ENCODE measurements at places on chromosomes 5 and 9.

DNA sequence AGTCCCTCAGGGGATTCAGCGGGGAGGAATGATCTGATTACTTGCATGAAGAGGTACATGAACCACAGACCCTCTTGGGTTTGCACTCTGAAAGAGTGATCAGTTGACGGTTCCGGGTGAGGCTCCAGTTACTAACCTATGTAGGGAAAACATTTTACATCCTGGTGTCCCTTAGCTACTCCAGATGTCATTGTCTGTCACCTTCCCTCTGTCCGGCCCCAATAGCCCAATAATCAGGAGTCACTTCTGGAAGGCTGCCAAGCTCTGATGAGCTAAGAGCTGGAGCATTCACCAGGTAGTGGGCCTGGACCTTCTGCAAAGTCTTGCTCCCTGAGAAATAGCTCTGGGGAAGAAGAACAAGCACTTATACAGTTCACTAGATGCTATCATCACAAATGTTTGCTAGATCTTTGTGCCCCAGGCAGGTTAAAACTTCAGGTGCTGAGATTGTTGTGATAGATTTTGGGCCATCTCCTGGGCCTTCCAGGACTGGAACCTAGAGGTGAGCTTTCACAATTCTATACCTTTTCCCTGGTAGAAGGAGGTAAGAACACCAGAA lies 64.5 kb downstream of the ENTREP1 start:
- no peak for DNase-seq

DNA sequence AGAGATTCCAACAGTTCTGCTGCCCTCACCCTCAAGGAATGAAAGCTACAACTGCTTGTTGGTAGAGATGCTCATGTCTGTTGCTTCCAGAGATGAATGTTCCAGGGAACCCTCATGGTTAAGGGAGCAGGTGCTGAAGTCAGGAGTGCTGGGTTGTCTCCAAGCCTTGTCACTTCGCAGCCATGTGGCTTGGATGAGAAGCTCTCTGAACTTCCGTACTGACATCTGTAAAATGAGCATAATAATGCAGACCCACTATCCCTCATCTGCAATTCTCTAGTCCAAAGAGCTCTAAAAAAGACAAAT lies 133.3 kb upstream of the ADRA1B start:
- DNase-seq: no peak

DNA sequence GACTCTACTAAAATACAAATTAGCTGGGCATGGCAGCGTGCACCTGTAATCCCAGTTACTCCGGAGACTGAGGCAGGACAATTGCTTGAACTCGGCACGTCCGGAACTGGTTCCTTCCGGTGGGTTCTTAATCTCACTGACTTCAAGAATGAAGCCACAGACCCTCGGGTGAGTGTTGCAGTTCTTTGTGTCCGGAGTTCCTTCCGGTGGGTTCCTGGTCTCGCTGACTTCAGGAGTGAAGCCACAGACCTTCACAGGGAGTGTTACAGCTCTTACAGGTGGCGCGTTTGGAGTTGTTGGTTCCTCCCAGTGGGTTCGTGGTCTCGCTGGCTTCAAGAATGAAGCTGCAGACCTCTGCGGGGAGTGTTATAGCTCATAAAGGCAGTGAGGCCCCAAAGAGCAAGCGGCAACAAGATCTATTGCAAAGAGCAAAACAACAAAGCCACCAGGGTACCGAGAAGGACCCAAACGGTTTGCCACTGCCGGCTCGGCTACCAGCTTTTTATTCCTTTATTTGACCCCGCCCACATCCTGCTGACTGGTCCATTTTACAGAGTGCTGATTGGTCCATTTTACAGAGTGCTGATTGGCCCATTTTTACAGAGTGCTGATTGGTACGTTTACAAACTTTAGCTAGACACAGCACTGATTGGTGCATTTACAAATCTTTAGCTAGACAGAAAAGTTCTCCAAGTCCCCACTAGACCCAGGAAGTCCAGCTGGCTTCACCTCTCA lies 28.6 kb upstream of the SLC6A19 start:
- DNase-seq: no peak

- DNase-seq: no peak
These were observed 157.5 kb upstream of the SHB start for GRCh38 chr9:38226491-38226951.

- no peak for DNase-seq
These were observed 18.8 kb upstream of the TEK start for GRCh38 chr9:27090231-27090630.

DNA sequence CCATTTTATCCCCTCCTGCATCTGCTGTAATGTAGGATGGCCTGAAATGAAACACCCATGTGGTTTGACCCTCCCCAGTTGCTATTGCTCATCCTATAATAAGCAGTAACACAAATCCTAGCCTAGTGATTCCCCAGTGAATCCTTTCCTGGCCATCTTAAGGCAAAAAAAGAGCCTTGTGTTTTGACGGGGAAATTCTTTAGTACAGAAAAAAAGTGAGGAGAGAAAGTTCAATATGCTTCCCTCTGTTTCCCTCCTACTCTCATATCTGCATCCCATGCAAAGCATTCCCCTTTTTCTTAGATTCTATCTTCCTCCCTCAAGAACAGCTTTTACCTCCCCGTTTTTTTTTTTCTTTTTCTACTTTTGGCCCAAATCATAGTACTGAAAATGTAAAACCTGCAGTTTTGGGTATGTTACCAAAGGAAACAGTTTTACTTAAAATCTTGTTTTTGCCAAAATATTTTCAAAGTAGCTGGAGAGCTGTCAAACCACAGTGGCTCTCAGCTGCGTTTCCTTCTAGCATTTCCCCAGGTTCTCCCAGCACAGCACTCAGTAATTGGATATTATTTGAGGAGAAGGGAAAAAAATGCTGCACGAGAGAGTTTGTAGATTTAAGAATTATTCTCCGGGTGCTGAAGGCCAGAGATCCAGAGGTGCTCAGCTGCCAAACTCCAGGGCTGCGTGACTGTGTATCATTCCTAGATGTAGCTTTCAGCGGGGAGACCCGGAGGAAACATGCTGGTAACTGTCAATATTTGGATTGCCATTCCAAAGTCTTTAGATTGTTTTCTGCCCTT lies 321.4 kb downstream of the NPR3 start:
- no peak for DNase-seq

DNA sequence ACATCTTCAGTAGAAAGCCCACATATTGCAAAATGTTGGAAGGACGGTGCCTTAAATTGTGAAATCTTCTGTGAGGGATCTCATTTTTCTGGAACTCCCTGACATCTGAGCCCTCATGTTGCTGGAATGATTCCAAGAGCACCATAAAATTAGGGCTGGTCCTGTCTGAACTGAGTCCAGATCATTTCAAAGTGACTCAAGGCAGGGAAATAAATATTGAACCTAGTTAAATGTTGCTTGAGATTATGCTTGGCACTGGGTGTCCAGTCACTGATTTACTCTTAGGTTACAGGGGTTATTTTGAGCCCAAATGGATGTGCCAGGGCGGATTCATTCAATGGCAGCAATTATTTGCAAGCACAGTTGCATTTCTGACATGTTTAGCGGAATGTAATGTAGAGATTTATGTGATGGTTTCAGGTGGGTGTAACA lies 437.0 kb downstream of the PIK3R1 start:
- DNase-seq: no peak

- DNase-seq: no peak
These were observed 15.9 kb downstream of the DMAC1 start for GRCh38 chr9:7783635-7784063.

DNA sequence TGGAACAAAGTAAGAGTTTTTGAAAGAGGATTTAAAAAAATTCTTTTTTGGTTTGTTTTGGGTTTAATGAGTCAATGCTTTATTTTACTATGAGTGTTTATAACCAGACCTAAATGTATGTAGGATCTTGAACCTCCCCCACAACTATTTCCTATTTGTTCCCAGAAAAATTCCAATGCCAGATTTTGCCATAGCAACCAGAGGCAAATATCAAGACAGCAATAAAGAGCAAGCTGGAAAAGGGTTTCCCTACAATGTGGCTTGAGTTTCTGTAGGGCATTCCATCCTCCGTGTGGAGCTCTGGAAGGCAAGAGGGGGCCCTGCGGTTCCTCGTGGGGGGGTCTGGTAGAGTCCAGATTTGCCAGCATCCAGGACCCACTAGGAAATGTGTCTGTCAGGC lies 27.8 kb upstream of the GDNF start:
- DNase-seq: no peak

DNA sequence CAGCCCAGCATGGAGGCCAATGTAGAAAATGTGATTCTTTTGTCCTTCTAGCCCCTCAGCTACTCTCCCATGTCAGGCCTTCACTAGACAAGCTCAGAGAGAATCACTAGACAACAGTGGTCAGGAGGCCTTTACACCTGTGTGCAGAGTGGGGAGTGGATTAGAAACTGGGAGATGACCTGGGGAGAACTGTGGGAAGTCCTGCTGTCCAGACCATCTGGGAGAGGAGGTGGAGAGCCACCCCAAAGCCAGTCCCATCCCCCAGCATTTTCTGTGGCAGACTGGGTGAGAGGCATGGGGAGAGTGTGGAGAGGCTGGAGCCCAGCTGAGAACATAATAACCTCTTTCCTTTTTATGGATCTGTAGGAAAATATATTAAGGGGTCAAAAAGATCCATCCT lies 452.0 kb upstream of the DMAC1 start:
- no peak for DNase-seq

DNA sequence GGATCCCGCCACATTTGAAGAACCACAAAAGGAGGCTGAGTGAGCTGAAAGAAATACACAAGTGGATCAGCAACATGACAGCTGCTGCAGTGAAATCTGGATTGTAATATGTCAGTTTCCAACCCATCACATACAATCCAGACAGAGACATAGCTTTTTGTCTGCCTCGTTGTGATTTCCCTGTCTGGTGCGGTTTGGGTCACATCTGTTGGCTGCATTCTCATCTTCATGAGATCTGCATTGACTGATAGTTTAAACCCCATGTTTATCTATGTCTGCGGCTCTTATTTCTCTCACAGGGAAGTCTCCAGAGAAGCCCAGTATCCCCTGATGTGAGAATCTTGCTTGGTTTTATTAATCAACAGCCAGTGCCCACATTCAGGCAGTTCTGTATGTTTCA lies 403.1 kb upstream of the ZNF608 start:
- DNase-seq: no peak

GRCh38 chr5:148312153-148312552 lies at the start of gene SPINK7:
Gene SPINK7 (plus strand): TSS chr5:148312423. CDS start chr5:148312484, 61 bp downstream.
- DNase-seq: no peak

GRCh38 chr9:79111653-79112052 lies 460.1 kb upstream of the TLE4 start:
- DNase-seq: no peak

DNA sequence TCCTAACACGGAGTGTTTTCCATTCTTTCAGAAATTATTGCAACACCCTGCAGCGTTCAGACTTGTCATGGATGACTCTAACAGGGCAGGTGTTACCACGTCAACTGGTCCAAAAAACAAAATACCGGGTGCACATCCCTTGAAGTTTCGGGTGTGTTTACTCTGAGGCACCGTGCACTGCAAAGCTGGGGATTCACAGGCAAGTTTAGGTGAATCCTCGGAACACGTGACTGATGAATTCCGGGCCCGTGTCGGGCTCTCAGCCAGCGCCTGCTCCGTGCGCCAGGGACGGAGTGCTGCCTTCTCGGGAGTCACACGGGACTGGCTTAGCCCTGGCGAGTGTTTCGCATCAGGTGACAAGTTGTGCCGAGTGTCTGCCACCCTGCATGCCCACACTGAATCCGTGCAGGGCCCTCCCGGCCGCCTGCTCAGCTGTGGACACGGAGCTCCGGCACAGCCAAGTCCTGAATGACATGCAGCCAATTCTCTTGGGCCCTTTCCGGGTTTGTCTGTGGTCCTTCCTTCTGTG lies 66.0 kb upstream of the IRX4 start:
- DNase-seq: no peak

DNA sequence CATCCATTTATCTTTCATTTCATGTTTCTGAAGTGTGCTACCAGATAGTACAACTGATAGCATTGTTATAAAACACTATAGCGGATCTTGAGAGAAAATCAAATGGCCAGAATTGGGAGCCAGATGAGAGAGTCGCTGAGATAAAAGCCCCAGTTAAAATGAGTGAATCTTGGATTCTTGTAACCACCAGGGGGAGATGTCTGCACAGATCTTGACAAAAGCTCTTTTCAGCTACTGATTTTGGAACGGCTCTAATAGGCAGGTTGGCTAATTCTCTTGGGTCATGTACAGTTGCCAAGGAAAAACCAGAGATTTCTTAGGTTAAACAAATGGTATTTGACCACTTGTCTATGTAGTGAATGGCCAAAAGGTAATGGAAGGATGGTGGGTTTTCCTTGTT lies 21.7 kb downstream of the F2RL2 start:
- no peak for DNase-seq

GRCh38 chr5:163894645-163895044 lies 389.2 kb downstream of the MAT2B start:
- DNase-seq: no peak

DNA sequence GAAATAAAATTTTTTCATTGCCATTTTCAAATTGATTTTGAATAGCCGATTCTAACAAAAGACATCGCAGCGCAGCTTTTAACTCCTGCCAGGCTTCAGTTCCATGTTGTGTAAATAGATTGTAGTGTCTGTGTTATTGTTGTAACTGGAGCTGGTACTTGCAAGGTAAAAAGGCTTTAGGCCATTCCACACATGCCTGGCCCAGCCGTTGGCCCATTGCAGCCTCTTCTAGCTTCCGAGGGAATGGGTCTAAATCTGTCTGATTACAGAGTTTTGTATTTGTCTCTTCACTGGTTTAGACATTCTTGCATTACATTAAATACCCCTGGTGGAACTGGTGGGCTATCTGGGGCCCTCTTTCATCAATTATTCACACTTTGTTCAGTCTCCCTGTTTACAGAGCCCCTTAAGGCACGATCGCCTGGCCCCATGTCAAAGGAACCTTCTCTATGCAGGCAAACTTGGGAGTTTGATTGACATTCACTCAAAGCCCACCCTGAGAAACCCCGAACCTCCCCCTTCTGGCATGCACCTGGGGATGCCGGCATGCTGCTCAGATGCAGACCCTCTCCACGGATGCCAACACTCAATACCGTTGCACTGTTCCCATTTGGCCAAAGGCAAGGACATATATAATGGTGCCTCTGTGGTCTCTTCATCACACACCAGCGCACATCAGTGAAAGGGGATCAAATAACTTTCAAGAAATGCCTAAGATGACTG lies 281.7 kb upstream of the IRX2 start:
- DNase-seq: no peak

DNA sequence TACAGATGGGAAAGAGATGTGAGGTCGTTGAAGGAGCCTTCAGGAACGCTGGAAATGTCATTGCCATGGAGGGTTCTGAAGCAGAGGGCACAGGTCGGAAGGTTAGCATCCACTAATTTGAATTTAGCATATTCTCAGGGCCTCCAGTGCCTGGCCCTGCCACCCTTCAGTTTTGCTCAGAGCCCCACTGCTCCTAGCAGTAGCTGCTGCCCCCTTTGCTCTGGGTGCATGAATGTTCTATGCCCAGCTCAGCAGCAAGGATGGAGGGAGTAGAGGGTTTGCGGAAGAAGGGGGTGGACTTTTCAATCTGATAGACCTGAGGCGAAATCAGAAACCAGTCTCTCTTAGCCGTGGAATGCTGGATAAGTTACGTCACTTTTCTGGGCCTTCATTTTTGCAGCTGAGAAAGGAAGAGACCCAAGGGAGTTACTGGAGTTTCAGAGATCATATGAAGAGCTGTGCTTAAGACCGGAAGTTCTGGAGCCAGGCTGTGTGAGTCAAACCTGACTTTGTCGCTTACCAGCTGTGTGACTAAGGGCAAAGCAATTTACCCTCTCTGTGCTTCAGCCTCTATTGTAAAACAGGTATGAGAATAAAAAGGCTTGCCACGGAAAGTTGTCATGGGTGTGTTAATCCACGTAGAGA lies 133.2 kb upstream of the PANK3 start:
- no peak for DNase-seq

All from activated CD8-positive, alpha-beta memory T cell treated with anti-CD3 and anti-CD28 coated beads for 48 hours (primary cell).